ENCODE measurements at places on chromosomes 7 and 10.

- no peak for DNase-seq
Measured at GRCh38 chr10:123897146-123897545, 5.5 kb upstream of the CPXM2 start.

DNA sequence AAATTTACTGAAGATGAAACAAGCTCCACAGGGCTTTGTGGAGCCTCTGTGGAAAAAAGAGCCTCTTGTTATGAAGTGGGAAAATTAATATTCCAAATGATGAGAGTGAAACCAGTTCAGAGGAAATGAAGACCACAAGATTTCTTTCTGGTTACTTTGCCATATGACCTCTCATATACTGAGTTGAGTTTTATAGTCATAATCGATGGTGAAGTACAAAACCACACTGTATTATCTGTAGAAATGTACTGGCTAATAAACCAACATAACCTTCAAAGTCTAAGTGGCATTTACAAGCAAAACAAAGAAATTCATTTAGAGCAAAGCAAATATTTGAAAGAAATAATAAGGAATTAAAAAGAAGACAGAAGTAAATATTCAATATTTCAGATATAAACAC is 662.6 kb upstream of the ZWINT start:
- DNase-seq = no peak

GRCh38 chr7:143987513-143987912 is 12.6 kb upstream of the OR6B1 start:
- DNase-seq = no peak

- no peak for DNase-seq
Measured at GRCh38 chr10:120555436-120555835, 98.4 kb downstream of the PLPP4 start.

- no peak for DNase-seq
Measured at GRCh38 chr7:38306171-38306570, 32.7 kb upstream of the TARP start.

GRCh38 chr10:51783941-51784340 is 84.5 kb upstream of the CSTF2T start:
- no peak for DNase-seq

- no peak for DNase-seq
Measured at GRCh38 chr10:125132344-125132743, 28.0 kb downstream of the CTBP2 start.

DNA sequence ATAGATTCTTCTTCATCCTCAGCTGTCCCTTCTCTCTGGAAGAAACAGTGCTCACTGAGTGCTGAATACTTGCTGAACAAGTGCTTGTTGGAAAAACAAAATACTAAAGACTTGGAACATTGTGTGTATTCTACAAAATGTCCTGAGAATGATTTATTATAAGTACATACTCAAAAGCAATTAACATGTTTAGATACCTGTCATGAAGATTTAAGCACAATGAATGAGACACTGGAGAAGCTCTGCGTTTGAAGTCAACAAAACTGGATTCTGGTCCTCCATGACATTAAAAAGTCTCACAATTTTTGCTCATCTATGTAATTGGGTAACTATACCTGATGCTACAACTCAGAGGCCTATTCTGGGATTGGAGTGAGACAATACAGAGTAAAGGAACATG is 34.8 kb upstream of the LAMB1 start:
- no peak for DNase-seq

DNA sequence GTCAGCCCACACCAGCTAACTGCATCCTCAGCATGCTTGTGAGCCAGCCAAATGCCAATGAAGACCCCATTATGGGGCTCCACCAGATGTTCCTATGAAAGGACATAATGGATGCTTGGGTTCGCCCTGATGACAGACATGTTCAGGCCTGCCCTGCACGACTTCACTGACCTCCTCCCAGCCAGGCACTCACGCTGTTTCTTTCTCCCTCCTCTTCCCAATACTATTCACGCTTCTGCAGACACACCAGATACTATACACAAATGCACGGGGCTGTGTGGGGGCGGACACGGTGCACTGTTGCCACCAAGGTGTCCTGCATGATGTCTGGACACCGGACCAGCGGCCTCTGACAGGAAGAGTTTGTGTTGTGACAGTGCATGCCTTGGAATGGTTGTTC is 284.2 kb downstream of the PRPF18 start:
- DNase-seq = no peak

DNA sequence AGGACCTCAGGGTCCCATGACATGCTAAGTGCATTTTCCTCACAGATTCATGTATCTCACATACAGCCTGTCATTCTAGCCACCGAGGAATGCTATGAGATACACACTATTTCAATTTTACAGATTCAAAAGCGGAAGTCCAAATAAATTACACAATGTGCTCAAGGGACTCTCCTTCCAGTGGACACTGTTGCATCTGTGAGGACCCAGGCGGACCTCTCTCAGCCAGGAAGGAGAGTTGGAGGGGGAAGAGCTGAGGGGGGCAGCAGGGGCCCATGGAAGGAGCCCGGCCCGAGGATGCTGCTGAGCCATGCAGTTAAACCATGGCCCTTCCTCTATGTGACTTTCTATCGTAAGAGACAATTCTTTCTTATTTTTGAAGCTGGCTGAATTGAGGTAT is 93.6 kb downstream of the VOPP1 start:
- DNase-seq = no peak

- DNase-seq = no peak
Measured at GRCh38 chr7:64102656-64103400, 57.6 kb downstream of the ZNF727 start.
